ENCODE measurements at places on chromosomes 7 and 10. TPM values are rescaled to one million over a fixed set of nuclear protein-coding genes. Genes with fewer than 3 reads are reported as not detected.
A peak's percentile ranks its signal among the peaks of the same experiment; 100 is the strongest.

DNA sequence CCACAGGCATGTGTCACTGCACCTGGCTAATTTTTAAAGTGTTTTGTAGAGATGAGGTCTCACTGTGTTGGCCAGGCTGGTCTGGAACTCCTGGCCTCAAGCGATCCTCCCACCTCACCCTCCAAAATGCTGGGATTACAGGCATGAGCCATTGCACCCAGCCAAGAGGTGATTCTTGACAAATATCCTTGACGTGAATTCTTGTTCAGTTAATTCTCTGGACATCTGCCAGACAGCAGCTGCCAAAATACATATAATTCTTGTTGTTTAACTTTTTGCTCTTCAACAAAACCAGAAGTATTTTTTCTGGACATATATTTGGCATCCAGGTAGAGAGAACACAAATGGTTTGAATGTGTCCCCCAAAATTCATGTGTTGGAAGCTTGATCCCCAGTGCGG is 3.2 kb downstream of the ACADSB start:
- DNase-seq, result no peak

- no peak for DNase-seq
These were observed 21.5 kb upstream of the EPHB6 start for GRCh38 chr7:142833174-142834048.

DNA sequence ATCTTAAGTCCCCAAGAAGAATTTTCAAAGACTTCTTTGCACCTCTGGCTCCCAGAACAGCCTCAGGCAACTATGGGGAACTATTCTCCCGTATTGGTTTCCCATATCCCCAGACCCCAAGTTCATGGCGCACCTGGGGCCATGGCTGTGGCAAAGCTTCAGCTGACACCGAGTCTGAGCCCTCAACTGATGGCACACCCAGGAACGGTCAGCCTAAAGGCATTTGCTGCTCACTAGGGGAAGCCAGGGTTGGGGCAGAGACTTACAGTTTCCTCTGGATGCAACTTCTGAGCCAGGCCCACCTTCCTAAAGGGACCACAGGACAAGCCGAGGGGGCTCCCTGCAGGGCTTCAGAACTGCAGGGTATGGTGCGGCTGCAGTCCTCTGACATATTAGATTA is 13.7 kb upstream of the CPA1 start:
- DNase-seq, result no peak

Gene MSRB2
- 13.7 TPM for total RNA-seq

DNA sequence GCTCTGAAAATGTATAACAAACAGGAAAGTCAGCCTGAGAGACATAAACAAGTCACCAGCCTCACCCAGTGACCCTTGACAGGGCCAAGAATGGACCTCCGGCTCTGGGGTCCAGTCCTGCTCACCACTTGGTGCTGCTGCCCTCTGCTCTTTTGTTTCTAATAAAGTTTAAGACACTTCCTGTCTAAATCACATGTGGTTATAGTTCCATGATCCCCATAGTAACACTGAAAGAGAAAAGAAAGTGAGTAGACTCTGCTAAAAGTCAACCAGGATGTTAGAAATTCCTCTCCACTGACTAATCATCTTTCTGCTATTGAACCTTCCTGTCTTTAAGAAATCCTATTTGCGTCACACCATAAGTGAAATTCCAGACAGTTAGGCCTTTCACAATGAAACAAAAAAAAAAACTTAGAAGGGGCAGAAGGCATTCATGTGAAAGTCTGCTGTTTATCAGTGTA is 179.2 kb upstream of the BET1 start:
- DNase-seq, result peak; percentile 99

DNA sequence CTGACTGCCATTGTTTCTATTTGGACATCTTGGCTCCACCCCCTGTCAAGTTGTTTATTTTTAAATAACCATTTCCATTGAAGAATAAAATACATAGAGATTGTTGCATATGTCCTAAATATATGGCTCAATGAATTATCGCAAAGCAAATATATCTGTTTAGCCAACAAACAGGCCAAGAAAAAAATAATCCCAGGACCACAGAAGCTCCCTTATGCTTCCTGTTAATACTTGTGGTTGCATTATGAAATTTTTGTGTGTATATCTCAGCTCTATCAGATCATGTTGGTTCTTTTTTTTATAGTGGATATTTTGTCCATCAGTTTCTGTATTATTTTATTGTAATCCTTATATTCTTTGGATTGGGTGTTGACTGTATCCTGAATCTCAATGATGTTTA is 53.4 kb upstream of the CYP2C8 start:
- DNase-seq, result no peak

DNA sequence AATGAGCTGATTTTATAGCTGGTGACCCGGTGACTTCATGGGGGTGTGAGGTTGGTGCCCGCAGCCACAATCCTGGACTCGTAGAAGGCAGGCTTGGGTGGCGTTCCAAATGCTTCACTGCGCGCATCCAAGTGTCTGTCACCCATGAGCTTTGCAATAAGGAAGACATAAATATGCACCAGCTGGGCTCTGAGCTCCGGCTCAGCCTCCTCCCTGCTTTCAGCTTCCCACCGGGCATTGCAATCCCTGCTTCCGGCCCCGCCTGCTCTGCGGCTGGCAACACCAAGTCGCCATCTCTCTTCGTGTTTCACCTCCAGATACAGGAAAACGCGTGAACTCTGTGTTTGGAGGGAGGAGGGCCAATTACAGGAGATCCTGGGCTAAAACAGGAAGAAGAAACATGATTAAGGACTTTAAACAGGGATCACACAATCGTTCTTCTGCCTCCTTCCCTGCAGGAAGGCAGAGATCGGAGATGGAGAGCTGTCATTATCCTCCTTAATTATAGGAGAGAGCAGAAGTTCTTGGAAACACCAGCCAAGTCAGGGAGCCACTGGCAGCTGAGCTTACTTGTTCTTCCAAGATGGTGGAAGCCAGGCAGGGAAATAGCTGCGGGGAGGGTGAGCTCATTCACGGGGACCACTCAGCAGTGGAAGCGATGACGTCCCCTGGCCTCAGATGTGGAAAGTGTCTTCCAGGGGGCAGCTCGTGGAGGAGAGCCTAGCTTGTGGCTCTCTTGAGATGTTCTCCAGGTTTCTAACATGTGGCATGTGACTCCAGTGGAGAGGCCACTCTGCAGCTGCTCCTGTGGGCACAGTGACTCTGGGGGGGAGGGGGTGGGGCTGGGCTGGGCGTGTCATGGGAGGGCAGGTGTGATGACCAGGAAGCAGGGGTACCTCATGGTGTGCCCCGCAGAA is 134.9 kb downstream of the CAMK1D start:
- DNase-seq, result no peak

DNA sequence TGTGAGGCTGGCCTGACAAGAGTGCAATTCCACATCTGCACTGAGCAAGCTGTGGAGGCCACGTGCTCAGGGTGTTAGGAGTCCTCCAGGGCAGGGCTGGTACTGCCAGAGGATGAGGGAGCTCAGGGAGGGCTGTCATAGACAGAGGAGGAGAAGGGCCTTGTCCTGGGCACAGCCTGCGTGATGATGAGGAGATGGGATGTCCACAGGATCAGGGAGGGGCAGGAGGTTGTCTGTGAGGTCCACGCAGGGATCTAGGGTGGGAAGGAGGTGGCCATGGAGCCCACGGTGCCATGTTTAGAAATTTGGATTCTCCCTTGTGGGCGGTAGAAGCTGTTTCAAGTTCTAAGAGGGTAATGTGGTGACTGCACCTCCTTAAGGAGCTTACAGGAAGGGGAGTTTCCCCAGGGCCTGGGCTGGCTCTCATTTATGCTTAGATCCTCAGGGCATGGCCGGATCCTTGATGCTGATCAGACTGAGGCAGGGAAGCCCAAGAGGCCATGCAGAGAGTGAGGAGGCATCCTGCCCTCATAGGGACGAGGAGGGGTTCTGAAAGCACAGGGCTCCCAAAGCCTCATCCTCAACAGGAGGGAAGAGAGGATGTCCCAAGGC is 30.3 kb downstream of the CHAT start:
- DNase-seq, result no peak

GRCh38 chr10:89064748-89065147 is 74.2 kb downstream of the FAS start:
- no peak for DNase-seq

Gene FOXI2
- not detected for total RNA-seq

- DNase-seq, result no peak
These were observed 2.2 kb downstream of the SMARCD3 start for GRCh38 chr7:151246102-151246850.

Gene TSPAN33
- total RNA-seq, result 11.2 TPM

Gene MRLN
- total RNA-seq, result not detected

DNA sequence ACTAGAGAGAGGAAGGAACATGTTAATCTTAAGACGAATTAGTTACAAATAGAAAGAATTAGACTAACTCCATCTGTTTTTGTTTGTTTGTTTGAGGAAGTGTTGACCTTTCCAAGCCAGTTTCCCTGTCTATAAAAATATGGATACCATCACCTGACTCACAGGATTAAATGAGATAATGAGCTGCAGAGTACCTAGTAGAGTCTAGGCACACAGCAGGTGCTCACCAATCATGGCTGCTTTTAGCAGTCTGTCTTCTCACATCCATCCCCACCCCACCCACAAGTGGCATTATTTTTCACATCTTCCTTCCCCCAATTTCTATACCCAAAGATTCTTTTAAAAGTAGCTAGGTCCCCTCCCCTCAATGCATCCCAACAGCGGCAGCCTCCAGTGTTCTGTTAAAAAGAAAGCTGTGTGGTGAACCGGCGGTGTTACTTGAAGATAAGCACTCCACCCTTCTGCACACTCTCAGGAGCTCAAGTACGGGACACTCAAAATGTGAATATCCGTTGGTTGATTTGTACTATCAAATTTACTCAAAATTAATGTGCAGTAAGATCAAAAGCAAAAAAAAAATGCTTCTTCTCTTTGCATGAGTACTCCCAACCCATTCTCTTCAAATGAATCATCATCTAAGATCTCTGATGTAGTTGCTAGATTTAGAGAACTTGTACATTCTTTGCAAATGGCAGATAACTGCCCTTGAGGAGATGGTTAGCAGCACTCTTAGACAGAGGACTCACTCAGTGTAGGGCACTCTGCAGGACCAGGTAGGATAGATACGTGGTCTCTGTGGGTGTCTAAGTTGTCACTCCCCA is 145.4 kb upstream of the ASAH2 start:
- no peak for DNase-seq

GRCh38 chr10:14366760-14367159 is 36.0 kb upstream of the FRMD4A start:
- DNase-seq, result no peak

DNA sequence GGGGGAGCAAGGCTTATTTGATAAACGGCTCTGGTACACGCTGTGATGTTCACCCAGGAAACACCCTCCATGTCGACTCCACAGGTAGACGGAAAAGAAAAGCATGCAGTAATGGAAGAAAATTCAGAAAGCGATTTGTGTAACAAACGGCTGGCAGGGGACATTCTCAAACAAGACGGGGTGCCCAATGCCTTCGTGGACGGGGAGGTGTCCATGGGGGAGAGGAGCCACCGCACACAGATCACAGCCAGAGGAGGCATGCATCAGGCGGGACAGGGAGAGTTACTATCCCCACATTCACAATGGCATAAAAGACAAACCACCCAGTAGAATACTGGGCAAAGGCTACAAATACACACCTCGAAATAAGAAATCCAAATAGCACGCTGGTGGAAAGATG is 20.1 kb downstream of the CNPY1 start:
- no peak for DNase-seq

Gene RSBN1L
- total RNA-seq, result 9.9 TPM

DNA sequence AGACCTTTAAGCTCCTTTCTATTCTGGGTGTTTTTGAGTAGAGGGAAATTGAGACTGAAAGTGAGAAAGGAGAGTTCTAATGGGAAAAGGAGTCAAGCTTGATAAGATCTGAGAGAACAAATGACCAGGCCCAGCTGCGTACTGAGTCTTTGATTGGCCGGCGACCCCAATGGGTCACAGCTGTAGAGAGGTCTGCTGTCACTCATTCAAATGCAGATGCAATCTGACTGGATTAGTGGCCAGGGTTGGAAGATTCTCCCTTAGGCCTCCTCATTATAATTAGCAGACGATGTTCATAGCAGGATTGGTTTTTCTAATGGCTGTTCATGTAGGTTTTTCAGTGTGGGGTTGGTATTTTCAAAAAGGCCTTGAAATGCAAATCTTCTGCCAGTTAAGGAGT is 127.2 kb upstream of the SLC25A13 start:
- no peak for DNase-seq

Gene MACC1
- 0.46 TPM for total RNA-seq

- no peak for DNase-seq
These were observed 394.1 kb downstream of the NEBL start for GRCh38 chr10:20502903-20503585.

DNA sequence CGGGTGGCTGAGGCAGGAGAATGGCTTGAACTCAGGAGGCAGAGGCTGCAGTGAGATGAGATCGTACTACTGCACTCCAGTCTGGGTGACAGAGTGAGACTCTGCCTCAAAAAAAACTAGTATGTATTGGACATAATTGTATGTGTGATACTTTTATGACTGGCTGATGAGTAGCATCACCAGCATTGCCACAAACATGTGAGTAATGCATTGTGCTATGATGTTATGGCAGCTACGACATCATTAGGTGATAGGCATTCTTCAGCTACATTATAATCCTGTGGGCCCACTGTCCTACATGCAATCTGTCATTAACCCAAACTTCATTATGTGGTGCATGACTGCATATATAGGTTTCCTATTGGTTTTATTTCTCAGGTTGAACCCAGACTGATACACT is 352.4 kb downstream of the GALNT17 start:
- no peak for DNase-seq

Gene SYT15B
- total RNA-seq, result 2.7 TPM

Gene NAT16
- not detected for total RNA-seq

DNA sequence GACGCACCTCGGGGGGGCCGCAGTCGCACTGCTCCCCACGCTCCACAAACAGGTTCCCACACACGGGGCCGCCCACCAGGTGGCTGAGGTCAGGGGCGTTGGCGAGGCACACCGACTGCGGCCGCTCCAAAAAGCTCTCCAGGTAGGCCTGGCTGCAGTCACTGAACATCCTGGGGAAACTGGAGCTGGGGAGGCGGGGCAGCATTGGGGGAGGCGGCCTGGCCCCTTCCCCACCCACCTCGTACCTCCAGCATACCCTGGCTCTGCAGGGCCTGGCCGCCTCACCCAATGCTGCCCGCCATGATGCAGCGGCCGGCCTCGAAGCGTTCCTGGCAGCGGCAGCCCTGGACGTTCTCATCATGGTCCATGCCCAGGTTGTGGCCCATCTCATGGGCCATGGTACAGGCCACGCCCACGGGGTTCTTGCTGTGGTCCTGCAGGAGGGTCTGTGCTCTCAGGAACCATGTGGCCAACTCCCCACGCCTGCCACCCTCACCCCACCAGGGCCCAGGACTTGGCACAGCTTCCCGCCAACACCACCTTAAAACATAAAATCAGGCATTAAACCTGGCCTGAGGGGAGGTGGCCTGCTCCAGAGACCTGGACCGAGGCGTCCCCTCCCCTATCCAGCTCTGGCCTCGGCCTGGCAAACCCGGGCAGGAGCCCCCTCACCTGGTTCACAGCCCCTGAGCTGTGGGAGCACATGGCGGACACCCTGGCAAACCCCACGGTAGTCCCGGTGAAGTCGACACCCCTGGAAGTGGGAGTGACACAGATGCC is 5.0 kb downstream of the ADAM8 start:
- no peak for DNase-seq

Gene HTRA1
- total RNA-seq, result 63.4 TPM

Gene HPSE2
- total RNA-seq, result not detected

Gene GPR37
- 0.95 TPM for total RNA-seq

Data from H4 (cell line).